ENCODE measurements at places on chromosomes 7 and 10. TPM values are rescaled to one million over a fixed set of nuclear protein-coding genes. Genes with fewer than 3 reads are reported as not detected.
A peak's percentile ranks its signal among the peaks of the same experiment; 100 is the strongest.

DNA sequence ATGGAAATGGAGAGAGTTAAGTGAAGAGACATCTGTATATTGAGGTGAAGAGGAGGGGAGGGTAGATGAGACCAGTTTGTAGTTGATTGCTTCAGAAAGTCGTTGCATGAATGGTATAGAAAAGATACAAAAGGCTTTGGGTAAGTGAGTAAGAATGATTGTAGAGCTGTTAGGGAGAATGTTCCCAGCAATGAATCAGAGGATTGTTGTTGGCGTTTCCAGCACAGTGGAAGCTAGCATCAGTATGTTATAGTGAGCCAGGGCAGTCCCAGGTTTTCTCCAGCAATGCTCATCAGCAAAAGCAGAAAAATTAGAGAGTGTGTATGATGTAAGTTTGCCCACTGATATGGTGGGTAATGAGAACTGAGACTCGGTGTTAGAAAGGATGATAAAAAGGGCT lies 15.4 kb upstream of the CDK6 start:
- DNase-seq, result peak; percentile 56

GRCh38 chr7:1666823-1667565 lies 3.1 kb upstream of the ELFN1 start:
- peak; percentile 4 for DNase-seq

DNA sequence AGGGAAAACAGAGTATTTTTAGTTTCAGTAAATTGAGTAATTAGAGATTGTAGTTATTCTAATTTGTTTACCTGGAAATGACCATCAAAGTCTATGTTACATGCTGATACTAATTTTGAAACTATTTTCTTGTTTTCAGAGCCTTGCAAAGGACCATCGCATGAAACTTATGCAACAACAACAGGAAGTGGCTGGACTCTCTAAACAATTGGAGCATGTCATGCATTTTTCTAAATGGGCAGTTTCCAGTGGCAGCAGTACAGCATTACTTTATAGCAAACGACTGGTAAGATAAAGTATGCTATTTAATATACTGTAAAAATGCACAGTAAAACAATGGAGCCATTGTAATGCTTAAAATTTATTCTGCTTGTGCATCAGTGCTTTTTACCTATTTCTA lies 78.5 kb downstream of the TRIM24 start:
- no peak for DNase-seq

The NEUROG3 gene
- not detected for total RNA-seq

The GNB2 gene
- 221 TPM for total RNA-seq

- no peak for DNase-seq
Measured at GRCh38 chr7:149729586-149729982, 43.8 kb downstream of the ZNF467 start.

The TBX20 gene
- total RNA-seq, result not detected
